DMS53 (cell line): ENCODE measurements at places on chromosomes 3 and 15.

- peak; percentile 41 for DNase-seq
Measured at GRCh38 chr15:75104804-75105557, 81.6 kb downstream of the PPCDC start.

DNA sequence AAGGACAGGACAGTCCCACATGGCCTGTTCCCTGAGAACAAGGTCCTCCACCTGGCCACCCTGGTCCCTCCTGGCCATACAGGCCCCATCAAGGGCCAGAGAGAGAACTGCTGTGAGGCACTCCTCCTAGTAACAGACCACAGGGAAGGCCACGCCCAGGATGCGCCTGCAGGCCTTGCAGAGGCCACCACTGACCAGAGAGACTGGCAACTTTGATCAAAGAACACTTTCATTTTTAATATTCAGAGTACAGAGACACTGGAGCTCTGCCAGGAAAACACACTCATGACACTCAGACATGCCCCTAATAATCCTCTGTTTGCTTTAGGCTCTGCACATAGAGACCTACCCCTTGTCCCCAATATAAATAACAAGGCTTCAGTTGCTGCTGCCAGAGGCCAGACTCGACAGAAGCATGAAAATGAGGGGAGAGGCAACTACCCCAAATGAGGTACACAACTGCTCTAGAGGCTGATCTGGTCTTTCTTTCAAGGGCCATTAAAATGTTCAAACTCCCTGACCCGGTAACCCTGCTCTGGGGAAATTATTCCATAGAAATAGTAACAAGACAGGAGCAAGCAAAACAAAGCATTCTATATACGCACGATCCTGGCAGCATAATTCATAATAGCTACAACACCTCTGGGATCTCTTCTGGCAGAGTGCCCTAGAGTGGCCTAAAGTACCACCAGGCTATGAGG, 44.8 kb downstream of the CCDC12 start:
- peak; percentile 58 for DNase-seq

- DNase-seq = no peak
Measured at GRCh38 chr15:81018197-81018596, 17.5 kb downstream of the TLNRD1 start.

GRCh38 chr15:31605467-31605931, 278.9 kb downstream of the KLF13 start:
- DNase-seq = no peak

- no peak for DNase-seq
Measured at GRCh38 chr15:57343048-57343447, 33.3 kb upstream of the CGNL1 start.

DNA sequence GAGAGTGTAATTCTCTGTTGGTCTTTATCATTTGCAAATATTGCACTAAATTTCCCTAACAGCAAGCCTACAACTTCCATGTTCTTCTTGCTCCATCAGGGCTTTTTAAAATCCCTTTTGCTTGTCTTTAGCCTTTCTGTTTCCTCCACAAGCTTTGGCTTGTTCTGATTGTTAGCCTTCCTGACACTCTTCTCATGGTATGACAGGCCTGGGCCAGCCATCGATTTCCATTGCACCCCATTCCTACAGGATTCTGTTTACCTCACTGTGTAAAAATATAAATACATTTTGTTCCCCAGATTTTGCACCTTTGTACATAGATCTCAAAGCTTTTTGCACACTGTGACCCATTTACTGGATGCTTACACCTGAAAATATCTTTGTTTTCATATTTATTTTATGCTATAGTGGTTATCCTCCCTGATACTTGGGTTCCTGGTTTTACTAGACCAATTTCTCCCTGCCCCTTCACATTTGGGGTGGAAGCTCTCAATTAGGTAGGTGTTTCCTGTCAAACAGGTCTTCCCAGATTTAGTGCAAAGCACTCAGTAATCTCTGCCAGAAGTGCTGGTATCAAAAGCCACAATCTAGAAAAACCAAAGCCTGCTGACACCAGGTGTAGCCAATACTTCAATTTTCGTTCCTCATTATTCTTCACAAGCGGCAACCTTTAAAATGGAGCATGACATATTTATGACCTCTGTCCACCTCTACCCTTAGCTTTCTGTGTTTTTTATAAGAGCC, 57.9 kb upstream of the PPP2R3A start:
- peak; percentile 49 for DNase-seq

DNA sequence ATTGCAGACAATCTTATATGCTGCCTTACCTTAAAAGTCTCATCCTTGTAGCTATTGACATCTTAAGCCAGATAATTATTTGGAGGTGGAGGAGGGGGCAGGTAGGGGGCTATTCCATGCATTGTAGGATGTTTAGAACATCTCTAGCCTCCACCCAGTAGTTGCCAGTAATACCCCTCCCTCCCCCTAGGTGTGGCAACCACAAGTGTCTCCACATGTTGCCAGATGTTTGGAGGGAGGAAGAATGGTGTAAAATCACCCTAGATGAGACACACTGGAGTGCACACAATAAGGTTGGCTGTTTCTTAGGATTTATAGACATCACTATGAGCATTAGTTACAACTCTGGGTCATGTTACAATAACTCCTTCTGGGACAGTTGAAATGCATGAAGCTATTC, 27.4 kb downstream of the GORASP1 start:
- DNase-seq = no peak

DNA sequence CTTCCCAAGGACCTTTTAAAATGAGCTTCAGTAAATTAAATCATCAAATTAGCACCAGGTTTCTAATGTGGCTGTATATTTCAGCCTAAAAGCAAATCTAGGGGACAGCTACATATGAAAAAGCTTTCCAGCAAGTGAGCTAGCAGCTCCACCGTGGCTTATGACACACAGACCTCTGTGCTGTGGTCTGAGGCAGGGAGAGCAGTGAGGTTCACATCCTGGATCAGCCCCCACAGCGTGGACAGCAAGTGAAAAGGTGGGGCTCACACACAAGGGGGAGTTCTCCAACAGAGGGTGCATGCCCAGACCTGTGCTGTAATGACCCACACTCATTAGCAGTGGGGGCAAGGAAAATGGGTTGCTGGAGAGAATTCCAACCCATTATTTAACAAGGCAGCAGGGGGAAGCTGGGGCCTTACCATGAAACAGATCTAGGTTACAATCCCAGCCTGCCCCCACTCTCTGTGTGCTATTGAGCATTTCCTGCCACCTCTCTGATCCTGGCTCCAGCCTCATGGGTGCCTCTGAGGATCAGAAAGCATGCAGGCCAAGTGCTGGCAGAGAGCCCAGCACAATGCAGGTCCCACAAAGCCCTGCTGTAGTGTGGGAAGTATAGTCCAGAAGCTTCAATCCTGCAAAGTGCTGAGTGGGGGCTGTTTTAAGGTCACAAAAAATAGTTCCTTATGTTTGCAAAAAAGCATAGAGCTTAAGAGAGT, 48.2 kb downstream of the RASGRF1 start:
- DNase-seq = no peak

DNA sequence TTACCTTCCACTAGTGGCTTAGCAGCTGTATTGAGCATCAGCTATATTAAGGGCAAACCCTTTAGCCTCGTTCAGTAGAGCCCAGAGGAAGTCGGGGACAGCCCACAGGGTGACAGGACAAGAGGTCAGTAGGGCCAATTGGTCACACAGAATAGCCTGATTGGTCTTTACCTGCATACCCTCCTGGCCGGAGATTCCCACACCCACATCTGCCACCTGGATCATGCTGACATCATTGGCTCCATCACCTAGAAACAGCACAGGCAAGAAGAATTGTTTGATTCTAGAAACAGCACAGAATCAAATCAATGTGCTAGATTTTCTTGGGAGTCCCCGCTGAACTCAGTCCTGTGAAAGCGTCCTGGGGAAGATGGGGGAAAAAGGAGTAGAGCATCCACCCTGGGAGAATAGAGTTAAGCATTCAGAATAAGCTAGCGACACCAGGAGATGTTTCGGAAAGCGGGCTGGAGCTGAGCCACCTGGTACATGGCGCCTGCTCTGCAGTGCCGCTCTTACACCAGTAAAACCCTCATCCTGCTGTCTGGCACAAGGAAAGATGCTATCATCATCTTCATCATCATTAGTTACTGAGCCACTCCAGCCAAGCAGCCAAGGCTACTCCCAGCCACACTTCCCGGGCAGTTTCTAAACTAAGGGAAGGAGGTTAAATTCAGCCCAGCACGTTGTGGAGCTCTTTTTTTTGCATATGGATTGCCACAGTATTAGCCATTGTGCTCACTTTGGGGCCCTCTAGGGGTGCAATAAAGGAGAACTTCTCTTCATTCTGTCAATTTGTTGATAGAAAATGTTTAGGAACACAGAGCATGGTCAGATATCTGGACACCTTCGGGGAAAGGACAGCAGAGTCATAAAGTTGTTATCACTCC, 171.3 kb downstream of the ATP10A start:
- DNase-seq = no peak

GRCh38 chr3:119468041-119468440, 722 bp upstream of the POGLUT1 start:
- DNase-seq = no peak

DNA sequence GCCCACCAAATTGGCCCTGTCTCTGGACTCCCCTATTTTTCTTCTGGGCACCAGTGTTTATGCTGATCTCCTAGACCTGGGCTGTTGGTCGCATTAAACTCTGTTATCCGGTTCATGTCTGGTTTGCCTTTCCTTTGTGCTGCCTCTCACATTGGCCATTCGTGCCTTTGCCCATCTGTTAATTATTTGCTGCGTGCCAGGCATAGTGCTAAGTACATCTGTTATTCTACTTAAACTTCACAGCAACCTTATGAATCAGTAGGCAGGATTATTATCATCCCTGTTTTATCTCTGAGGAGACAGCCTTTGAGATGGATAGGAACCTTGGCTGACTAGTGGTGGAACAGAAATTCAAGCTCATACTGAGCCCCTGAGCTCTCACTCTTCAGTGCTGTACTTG, 76.0 kb downstream of the THSD4 start:
- no peak for DNase-seq

DNA sequence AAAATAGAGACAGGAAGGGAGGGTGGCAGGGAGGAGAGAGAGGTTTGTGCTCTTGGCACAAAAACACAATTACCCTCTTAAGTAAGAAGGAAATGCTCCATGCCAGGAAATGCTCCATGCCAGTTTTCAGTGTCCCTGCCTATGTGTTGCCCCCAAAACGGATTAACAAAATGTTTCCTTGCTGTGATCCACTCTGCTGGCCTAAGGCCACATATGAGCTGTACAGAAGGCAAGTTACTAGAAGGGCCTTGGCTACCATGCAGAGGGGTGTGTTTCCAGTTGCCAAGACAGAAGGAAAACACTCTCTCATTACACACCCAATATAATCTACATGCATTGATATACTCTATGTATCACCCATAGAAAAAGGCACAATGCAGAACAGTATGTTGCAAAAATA, 98.2 kb upstream of the PTPRG start:
- DNase-seq = no peak

DNA sequence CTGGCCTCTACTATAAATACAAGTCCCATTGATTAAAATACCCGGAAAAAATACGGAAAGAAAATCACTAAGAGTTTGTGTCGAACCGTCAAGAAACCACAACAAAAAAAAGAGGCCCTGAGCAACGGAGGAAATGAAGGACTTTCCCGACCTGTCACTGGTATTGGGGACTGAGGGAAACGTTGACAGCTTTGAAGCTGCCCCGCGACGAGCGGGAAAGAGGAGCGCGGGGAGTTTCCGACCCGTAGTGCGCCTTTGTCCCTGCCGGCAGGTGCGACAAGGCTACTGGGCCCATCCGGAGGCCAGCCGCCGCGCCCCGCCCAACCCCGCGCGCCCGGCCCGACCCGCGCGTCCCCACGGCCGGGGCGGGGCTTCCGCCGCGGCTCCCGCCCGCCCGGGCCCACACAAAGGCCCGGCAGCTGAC, 416 bp downstream of the PBRM1 start:
- peak; percentile 84 for DNase-seq

DNA sequence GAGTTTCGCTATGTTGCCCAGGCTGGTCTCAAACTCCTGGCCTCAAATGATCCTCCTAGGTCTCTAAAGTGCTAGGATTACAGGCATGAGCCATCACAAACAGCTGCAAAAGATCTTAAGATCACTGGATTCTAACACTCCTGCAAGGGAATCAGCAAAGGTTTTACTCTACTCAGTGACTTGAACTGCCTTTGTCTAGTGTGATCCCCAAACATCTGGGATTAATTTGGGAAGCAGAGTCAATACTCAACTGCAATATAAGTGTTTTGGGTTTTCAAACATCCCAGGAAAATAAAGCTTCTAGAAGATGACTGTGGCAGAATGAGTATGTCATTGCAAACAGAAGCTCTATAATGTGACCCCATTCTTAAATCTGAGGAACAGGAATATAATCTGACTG, 7.2 kb downstream of the SPG21 start:
- no peak for DNase-seq

- DNase-seq = no peak
Measured at GRCh38 chr3:130760922-130761321, 14.3 kb upstream of the PIK3R4 start.

DNA sequence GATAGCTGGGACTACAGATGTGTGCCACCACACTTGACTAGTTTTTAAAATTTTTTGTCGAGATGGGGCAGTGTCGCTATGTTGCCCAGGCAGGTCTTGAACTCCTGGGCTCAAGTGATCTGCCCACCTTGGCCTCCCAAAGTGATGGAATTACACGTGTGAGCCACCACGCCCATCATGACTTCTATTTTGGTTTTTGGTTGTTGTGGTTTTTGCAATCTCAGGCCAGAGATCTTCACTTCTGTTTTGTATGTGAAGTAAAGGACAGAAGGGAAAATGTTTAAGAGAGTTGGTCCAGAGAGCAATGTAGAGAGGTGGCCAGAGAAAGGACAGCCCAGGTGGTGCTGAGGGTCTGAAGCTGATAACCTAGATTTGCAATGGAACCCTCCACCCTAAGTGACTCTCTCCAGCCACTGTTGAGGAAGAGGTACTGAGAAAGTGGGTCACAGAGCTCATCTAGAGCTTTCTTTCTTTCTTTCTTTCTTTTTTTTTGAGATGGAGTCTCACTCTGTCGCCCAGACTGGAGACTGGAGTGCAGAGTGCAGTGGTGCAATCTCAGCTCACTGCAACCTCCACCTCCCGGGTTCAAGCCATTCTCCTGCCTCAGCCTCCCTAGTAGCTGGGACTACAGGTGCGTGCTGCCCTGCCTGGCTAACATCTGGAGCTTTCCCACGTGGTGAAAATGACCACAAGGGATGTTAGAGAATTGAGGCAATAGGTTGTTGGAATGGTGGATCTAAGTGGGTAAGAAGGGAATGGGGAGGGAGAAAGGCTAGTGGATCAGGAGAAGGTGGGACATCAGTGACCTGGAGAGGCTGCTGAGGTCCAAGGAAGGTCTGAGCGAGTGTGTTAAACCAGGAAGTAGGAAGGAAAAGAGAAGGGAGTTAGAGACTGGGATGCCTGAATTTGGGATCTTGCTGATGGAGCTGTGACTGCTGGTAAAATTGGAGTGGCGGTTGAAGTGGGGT, 22.4 kb upstream of the SEMA4B start:
- DNase-seq = no peak

- no peak for DNase-seq
Measured at GRCh38 chr3:135896613-135897012, 68.9 kb upstream of the PPP2R3A start.
